Memory B cell (primary cell): ENCODE measurements at places on chromosomes 6 and 20.

GRCh38 chr6:13259393-13259792 lies 68.9 kb downstream of the TBC1D7 start:
- DNase-seq = no peak

DNA sequence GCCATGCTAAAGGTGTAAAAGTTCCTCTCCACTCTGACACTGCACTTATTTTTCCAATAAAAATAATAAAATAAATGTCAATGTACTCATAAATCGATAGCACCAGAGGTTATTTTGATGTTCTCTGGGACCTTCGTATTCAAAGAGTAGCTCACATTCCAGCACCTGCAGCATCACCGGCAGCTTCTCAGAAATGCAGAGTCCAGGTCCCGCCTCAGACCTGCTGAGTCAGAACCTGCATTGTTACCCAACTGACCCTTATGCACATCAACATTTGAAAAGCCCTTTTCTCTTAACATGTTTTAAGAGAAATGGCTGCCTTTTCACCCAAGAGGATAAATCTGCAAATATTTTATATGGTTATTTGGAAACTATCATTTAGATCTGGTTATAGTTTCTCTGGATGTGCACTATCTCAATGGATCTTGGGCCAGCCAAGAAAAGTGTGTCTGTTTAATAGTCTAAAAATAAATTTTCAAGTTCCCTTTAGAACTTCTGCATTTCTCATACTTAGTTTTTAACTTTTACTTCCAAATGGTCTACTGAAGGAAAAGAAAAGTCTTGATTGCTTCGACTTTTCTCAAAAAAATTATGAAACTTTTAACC lies 216.2 kb upstream of the PRDM1 start:
- no peak for DNase-seq

GRCh38 chr6:163226181-163226835 lies 188.2 kb upstream of the QKI start:
- no peak for DNase-seq

DNA sequence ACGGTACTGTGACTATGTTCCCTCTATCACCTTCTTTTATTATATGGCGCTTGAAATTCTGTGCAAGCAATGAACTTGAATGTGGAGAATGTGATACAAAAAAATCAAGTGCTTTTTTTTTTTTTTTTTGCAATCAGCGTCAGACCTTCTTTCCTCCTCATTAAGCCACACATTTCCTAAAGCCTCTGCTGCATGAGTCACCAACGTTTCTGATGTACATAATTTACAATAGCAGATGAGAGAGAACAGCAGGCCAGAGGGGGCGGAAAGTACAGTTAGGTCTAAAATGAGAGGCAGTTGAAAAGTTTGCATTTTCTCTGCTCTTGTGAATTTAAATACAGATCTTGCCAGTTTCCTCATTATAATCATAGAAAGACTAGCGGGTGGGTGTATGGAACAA lies 114.6 kb upstream of the RIPOR2 start:
- no peak for DNase-seq

DNA sequence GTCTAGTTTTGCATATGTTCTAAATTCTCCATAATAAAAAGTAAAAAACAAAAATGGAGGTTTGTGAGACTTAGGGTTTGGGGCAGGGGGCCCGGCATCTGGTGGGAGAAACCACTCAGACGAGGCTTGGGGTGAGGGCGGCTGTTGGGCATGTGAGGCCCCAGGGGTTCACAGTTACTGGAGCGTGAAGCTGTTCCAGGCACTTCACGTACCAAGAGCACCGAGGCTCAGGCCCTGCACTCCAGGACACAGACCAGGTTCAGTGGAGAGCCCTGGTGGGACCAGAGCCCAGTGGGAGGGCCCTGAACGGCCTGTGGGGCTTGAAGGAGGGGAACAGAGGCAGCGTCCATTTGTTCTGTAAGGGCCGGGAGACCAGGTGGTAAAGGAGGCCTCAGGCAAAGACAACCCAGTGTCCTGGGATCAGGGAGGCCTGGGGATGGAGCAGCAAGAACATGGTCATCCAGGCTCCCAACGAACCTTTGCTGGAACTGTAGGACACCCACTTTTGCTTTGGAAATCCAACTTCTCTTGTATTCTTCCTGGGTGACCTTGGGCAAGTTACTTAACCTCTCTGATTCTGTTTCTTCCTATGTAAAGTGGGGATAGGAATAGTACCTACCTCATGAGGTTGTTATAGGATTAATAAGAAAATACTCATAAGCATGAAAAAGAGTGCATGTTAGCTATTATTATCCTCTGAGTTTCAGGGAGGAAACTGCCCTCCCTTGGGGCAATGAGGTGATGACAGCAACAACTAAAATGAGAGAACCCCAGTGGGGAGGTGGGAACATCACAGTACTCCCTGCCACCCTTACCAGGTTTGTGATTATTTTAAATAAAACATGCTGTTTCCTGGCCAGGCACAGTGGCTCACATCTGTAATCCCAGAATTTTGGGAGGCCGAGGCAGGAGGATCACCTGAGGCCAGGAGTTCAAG lies 1.1 kb upstream of the FGD2 start:
- DNase-seq = peak; percentile 49

GRCh38 chr6:113763876-113764275 lies 93.3 kb upstream of the MARCKS start:
- no peak for DNase-seq

DNA sequence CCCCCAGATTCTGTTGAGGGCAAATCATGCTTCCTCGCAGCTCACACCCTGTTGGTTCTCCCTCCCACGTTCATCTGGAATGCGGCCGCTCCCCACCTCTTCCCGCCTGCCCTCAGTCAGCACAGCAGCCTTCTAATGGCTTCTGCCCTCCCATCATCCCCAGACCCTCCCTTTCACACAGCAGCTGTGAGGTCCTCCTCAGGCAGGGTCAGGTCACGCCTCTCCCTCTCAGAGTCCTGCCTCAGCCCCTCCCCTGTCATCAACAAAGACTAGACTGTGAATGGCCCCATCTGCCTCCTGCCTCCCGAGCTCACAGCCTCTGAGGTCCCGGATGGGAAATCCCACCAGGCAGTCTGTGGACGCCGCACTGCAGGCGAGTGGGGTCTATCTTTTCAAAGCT lies 7.9 kb upstream of the BHLHE23 start:
- no peak for DNase-seq

GRCh38 chr20:41938353-41938752 lies 320.2 kb upstream of the CHD6 start:
- DNase-seq = no peak

DNA sequence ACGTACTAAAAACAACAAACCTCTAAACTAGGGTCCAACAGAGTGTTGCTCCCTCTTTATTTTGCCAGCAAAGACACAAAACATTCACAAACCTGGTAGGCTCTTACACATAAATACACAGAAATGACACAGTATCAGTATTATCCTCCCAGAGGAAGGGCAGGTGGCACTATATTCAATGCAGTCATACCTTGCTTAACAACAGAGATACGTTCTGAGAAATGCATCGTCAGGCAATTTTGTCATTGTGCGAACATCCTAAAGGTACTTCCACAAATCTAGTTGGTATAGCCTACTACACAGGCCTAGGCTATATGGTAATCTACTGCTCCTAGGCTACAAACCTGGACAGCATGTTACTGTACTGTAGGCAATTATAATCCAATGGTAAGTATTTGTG lies 9.6 kb downstream of the ZBTB2 start:
- DNase-seq = no peak

DNA sequence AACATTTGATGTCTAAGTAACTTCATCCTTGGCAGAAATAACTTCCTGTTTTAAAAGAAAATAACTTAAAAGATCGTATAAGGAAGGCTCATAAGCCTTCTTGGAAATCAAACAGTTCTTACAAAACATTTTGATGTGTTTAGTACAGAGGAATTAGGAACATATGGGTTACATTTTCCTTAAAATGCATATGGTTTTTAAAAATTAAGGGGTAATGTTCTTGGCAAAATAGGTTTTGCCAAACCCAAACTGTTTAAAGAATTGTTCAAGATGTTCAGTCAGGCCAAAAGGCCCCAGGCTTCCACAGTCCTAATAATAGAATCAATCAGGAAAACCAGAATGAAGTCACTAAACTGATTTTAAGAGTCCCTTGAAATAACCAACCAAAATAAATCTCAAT lies 142.7 kb upstream of the SLC35B3 start:
- no peak for DNase-seq

DNA sequence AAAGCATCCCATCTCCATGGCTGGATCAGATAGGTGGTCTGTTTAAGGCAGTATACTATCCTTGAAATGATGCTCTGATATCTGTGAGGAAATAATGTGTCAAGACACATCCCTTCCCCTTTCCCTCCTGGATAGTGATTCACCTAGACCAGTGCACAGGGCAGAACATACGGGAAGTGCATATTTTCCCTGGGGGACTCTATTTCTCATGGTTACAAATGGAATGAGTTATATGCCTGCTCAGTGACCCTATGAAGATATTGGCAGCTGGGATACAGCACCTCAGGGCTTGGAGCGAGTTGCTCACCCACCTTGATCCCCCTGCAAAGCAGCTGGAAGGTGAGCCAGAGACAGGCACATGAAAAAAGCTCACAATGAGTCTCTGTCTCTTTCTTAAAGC lies 67.5 kb upstream of the PRL start:
- DNase-seq = no peak

- no peak for DNase-seq
These were observed 252.7 kb downstream of the FOXC1 start for GRCh38 chr6:1862411-1862810.

GRCh38 chr20:41040855-41041254 lies 12.2 kb downstream of the TOP1 start:
- DNase-seq = no peak

- no peak for DNase-seq
These were observed 237.1 kb downstream of the TBC1D7 start for GRCh38 chr6:13091192-13091591.

DNA sequence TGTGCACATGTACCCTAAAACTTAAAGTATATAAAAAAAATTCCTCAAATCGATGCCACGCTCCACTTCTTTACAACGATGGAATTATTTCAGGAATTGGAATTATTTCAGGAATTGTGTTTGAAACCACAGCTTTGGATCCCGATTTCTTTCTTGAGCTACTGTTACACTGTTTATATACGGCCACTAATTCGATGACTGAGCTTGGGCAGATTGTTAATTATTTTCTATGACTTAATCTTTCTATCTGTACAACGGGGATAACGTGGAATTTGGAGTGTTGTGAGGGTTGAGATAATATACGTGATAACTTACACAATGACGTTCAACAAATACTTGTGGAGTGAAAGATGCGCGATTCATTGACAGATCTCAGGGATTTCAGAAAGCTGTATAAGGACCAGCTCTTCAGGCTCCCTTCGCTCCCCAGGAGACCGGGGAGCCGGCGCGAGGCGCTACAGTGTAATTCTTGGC lies 171.3 kb downstream of the SLC16A10 start:
- no peak for DNase-seq

DNA sequence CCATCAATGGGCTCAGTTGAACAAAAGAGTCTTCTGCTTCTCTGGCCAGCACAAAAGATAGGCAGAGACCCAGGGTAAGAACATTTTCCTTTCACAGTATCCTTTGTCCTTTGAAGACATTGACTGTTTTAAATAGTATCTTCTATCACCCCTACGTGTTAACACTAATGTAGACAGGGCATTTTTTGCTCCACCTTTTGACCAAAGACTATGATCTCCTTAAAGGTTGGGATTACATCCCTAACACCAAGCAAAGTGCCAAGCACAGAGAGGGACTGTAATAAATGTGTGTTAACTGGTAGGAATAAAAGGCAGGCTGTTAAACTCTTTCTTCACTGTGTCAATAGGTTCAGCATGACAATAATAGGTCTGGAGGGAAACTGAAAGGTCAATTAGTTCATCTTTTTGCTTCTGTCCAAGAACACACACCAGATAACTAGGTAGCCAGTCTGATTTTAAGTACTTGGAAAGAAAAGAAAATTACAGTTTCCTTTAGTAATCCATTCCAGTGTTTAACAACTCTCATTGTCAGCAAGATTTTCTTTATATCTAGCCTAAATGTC lies 63.6 kb upstream of the NOX3 start:
- no peak for DNase-seq

- DNase-seq = no peak
These were observed 60.3 kb downstream of the RGS17 start for GRCh38 chr6:153070756-153071155.

GRCh38 chr20:58547623-58548475 lies 32.6 kb upstream of the APCDD1L start:
- DNase-seq = no peak

- no peak for DNase-seq
These were observed 1024.3 kb upstream of the EPHA7 start for GRCh38 chr6:94443701-94444100.

GRCh38 chr6:3526962-3527650 lies 70.3 kb upstream of the SLC22A23 start:
- no peak for DNase-seq

DNA sequence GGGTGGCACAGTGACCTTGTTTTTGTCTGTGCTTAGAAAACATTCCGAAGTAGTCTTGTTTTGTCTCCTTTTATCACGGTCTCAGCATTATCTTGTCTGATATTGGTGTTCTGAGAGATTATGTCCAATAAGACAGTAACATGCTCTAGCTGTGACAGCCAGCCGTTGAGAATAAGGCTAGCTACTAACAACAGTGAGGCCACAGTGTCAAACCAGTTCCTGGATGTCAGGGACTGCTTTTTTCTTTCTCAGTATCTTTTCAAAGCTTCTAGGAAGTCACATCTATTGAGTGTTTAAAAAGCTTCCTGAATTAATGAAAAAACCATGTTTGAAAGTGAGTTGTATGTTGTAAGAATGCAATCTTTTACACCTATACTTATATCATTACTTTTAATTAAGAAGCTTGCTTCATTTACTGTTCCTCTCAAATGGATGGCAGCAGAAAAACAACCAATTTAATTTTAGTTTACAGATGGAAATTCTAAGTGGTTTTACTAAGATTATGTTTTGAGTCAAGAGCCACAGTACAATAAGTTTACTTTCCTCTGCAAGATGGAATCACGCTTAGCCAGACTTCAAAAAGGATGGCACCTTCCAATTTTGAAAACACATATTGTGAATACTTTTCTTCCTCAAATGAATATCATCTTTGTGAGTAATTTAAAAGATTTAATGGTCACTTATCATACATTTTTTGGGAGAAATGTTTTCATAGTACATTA lies 53.1 kb downstream of the MAP3K7 start:
- DNase-seq = no peak

DNA sequence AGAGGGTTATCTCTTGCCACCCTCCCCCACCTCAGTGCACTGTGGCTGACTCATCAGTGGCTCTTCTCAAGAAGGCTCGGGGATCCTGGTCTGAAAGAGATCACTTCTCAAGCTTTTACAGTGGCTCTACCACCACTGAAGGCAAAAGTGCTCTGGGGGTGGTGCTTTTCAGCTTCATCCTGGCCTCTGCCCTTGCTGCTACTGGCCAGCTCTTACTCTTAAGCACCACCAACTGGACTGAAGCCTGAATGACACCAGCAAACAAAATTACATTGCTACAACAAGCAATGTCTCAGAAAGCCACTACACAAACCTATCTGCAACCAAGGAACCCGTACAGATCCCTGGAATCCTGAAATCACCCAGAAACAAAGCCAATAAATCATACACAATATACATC lies 402.1 kb downstream of the EPHA7 start:
- DNase-seq = no peak

GRCh38 chr6:167673946-167674345 lies 152.8 kb upstream of the AFDN start:
- DNase-seq = no peak
